ENCODE measurements at places on chromosomes 2 and 18. TPM values are rescaled to one million over a fixed set of nuclear protein-coding genes. Genes with fewer than 3 reads are reported as not detected.

- H3K4me3 ChIP-seq = no peak overlapping the region
- H3K27me3 ChIP-seq = no peaks in the 10 kb centered on the region
- no peaks in the 10 kb centered on the region for H3K36me3 ChIP-seq
- peaks cover 98% of the 10 kb centered on the region for H3K4me1 ChIP-seq
Observed at GRCh38 chr2:222882484-222882928, 21.7 kb downstream of the ACSL3 start.

DNA sequence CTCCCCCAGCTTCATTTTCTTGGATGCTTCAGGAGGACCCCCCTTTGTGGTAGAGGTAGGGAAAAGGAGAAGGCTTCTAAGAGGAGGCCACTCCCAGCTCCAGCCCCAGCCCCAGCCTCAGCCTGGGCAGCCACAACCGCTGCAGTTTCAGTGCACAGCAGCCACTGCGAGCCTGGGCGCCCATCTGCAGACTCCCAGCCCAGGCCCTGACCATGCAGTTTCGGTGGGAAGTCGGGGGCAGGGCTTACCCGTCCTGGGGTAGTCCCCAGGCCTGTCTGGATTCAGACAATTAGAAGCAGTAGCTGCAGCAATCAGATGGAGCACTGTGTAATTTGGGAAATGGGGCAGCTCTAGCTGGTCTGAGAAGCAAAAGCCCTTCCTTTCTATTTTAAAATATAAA lies 28.6 kb downstream of the ITM2C start:
- H3K27ac ChIP-seq = no peak overlapping the region
- no peaks in the 10 kb centered on the region for H3K27me3 ChIP-seq
- no peaks in the 10 kb centered on the region for H3K4me1 ChIP-seq

GRCh38 chr18:6221602-6222014 lies 193.1 kb downstream of the L3MBTL4 start:
- no peak overlapping the region for H3K4me3 ChIP-seq
- H3K4me1 ChIP-seq = no peaks in the 10 kb centered on the region
- DNase-seq = no peak
- H3K36me3 ChIP-seq = no peaks in the 10 kb centered on the region

DNA sequence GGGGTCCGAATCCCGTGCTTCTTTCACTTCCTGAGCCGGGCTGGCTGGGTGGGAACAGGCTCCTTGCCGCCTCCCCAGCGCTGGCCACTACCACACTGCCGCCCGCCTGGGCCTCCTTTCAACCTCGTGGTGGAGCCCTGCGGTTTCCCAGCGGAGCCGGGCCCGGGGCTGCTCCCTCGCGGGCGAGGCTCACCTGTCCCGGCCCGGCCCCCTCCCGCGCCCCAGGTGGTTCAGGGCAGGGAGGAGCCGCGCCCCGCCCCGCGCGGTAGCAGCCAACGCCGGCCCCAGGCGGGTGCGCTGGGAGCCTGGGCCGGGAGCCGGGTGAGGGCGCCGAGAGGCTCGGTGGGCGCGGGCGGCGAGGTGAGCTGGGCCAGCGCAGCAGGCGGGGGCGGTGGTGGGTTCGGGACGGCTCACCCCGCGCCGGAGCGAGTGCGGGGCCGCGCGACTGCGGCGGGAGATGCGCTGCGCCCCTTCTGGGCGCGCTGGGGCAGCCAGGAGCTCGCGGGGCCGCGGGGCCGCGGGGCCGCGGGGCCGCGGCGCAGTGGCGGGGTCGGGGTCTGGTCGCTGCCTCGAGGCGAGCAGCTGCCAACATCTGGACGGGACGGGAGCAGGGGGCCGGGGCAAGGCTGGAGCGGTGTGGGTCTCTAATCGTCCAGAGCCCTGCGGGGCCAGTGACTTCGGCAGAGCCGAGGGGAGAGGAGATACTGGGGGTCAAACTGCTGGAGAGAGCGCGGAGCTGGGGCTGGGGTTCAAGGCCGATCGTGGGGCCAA lies at the start of gene LYPD6B:
Gene LYPD6B (plus strand): TSS at position 258 of the 771 bp plus-strand sequence. CDS start 92,250 bp downstream, outside the sequence.
- no peaks in the 10 kb centered on the region for H3K36me3 ChIP-seq
- H3K27ac ChIP-seq = peak within 1 kb of the TSS; percentile 77
- DNase-seq = peak; percentile 87
- peaks cover 25% of the 10 kb centered on the region for H3K4me1 ChIP-seq
- H3K27me3 ChIP-seq = peaks cover 39% of the 10 kb centered on the region

DNA sequence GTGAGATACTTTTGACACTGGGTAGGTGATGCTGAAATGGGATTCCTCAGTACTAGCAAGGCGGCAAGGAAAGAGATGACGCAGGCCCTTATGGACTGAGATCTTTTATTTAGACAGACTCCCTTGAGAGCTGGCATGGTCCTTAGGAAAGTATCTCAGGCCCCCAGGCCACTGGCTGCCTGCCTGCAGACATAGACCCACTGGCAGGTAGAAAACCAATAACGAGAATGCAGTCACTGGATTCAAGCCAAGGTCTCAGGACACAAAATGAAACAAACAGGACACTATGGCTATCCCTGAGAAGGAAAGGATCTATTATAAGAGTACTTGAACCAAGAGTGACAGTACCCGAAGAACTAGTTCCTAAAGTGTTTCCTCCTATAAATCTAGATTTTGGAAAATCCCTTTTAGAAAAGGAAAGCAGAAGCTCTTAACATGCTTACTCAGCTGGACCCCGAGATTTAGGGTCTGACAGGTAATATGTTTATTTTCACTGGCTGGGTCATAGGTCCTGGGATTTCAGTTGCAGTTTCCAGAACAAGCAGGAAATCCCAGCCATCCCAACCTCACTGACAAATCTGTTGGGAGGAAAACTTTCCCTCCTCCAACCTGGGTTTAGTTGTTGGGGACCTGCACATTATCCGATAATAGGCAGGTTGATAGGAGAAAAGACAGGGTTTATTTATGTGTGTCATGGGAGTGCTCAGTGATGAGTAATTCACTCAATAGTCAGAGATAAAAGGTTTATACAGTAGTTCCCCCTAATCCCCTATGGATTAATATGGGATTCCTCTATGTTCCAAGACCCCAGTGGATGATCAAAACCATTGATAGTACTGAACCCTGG lies 44.5 kb downstream of the COMMD1 start:
- H3K4me1 ChIP-seq = peaks cover 9% of the 10 kb centered on the region
- no peak overlapping the region for H3K27ac ChIP-seq
- H3K27me3 ChIP-seq = no peaks in the 10 kb centered on the region
- no peaks in the 10 kb centered on the region for H3K36me3 ChIP-seq
- DNase-seq = peak; percentile 32

GRCh38 chr2:230825354-230825753 lies 39.4 kb upstream of the ITM2C start:
- H3K27ac ChIP-seq = no peak overlapping the region
- no peak overlapping the region for H3K4me3 ChIP-seq
- H3K36me3 ChIP-seq = peaks cover 22% of the 10 kb centered on the region
- peaks cover 22% of the 10 kb centered on the region for H3K4me1 ChIP-seq

GRCh38 chr2:99975386-99975785 lies 167.0 kb downstream of the AFF3 start:
- H3K4me3 ChIP-seq = no peak overlapping the region
- no peaks in the 10 kb centered on the region for H3K36me3 ChIP-seq
- H3K4me1 ChIP-seq = no peaks in the 10 kb centered on the region
- H3K27me3 ChIP-seq = no peaks in the 10 kb centered on the region
- DNase-seq = no peak
- no peak overlapping the region for H3K27ac ChIP-seq

GRCh38 chr2:128374001-128374710 lies 55.5 kb upstream of the HS6ST1 start:
- H3K4me1 ChIP-seq = peaks cover 32% of the 10 kb centered on the region
- H3K36me3 ChIP-seq = no peaks in the 10 kb centered on the region
- H3K27me3 ChIP-seq = no peaks in the 10 kb centered on the region
- peak overlapping the region; percentile 49 for H3K27ac ChIP-seq

- peak; percentile 59 for DNase-seq
- H3K4me3 ChIP-seq = no peak overlapping the region
- H3K4me1 ChIP-seq = peaks cover 58% of the 10 kb centered on the region
- H3K27ac ChIP-seq = no peak overlapping the region
Observed at GRCh38 chr2:38438883-38439612, 62.0 kb upstream of the ATL2 start.

GRCh38 chr2:227320305-227321094 lies 4.6 kb upstream of the MFF start:
- no peak overlapping the region for H3K27ac ChIP-seq
- no peaks in the 10 kb centered on the region for H3K27me3 ChIP-seq
- no peak overlapping the region for H3K4me3 ChIP-seq
- H3K4me1 ChIP-seq = no peaks in the 10 kb centered on the region
- no peaks in the 10 kb centered on the region for H3K36me3 ChIP-seq
- DNase-seq = no peak

DNA sequence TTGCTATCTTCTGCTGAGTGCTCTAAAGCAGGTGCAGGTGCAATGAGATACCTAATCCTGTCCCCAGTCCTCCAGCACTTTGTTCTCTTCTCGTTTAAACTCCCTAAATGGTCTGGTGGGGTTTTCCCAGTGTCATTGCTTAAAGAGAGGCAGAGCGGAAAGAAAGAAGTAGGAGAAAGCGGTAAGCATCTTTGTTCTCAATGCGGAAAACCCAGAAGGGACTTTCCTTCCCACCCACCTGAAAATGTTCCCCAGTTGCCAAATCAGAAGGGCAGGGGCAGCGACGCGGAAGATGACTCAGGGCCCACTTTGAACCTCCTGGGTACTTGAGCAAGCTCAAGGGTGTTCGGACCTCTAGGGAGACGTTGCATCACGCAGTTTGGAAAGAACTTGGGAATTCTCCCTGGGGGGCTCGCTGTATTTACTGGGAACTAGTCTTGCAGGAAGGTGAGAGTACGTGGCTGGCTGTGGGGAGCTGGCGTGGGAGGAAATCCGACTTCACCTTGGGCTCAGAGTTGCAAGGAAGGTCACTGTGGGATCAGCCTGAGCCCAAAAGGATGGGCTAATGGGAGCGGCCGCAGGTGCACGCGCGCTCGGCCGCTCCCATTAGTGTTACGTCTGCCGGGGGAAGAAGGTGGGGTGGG lies 589 bp upstream of the SGPP2 start:
- no peak for DNase-seq
- H3K27me3 ChIP-seq = no peaks in the 10 kb centered on the region
- H3K27ac ChIP-seq = peak overlapping the region; percentile 85
- H3K4me3 ChIP-seq = peak overlapping the region; percentile 58
- no peaks in the 10 kb centered on the region for H3K36me3 ChIP-seq

- no peaks in the 10 kb centered on the region for H3K27me3 ChIP-seq
- H3K36me3 ChIP-seq = peaks cover 99% of the 10 kb centered on the region
- H3K4me1 ChIP-seq = peaks cover 7% of the 10 kb centered on the region
- no peak overlapping the region for H3K27ac ChIP-seq
- DNase-seq = no peak
Observed at GRCh38 chr2:159226608-159227385, 59.7 kb downstream of the WDSUB1 start.

DNA sequence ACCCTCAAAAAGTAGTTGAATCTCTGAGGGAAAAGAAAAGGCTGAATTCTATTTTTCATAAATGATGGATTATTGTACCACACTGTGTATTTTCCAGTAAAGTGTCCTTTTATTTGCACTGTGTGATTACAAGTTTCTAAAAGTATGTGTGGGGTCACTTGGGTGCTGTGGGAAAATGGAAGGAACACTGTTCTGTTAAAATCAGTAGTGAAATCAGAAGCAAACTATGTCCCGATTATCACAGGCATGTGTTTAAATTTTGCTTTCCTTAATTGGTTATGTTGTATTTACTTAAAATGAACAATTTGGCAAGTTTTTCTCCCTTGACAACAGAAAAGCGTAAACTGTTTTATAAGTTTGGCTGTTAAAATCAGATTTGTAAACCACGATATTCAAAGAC lies 353.1 kb downstream of the ARHGAP15 start:
- no peak overlapping the region for H3K4me3 ChIP-seq
- peak; percentile 71 for DNase-seq
- peak overlapping the region; percentile 41 for H3K27ac ChIP-seq
- no peaks in the 10 kb centered on the region for H3K27me3 ChIP-seq

- no peaks in the 10 kb centered on the region for H3K27me3 ChIP-seq
- DNase-seq = no peak
- H3K27ac ChIP-seq = no peak overlapping the region
- no peak overlapping the region for H3K4me3 ChIP-seq
- H3K36me3 ChIP-seq = no peaks in the 10 kb centered on the region
Observed at GRCh38 chr18:3761266-3761665, 311.3 kb downstream of the TGIF1 start.

- H3K36me3 ChIP-seq = no peaks in the 10 kb centered on the region
- H3K4me1 ChIP-seq = no peaks in the 10 kb centered on the region
- no peak overlapping the region for H3K4me3 ChIP-seq
- H3K27ac ChIP-seq = no peak overlapping the region
Observed at GRCh38 chr18:26002375-26002910, 88.0 kb downstream of the SS18 start.

DNA sequence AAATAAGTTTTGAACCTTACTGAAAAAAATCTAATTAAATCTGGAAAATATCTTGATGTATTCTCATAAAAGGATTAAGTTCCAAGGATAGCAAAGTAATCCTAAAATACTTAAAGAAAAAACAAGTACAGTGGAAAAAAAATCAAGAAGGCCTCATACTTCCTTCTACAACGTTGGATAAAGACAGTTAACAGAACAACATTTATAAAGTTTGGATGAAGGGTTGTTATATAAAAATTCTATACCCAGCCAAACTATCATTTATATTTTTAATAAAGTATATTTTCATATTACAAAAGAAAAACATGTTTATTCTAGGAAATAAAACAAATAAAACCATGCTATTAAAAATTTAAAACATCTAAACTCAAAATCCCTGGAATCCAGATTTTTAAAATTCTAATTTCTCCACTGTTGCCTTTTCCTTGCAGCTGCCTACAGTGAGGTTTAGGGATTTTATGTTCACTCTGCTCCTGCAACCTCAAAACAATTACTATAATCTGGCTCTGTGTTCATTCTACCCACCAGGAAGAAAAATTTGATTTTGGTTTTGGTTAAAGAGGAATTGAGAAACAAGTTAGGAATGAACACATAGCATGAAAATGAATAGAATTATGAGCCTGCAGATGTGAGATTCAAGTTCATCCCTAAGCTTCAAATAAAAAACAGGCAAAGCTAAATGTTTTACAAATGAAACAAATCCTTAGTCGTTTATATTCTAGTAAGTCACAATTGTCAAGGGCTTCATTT lies 142.8 kb downstream of the LPIN1 start:
- no peak for DNase-seq
- no peaks in the 10 kb centered on the region for H3K36me3 ChIP-seq
- H3K4me1 ChIP-seq = no peaks in the 10 kb centered on the region

- no peaks in the 10 kb centered on the region for H3K36me3 ChIP-seq
- DNase-seq = no peak
- no peak overlapping the region for H3K4me3 ChIP-seq
- H3K4me1 ChIP-seq = peaks cover 84% of the 10 kb centered on the region
- H3K27me3 ChIP-seq = no peaks in the 10 kb centered on the region
Observed at GRCh38 chr2:237319086-237319820, 94.7 kb downstream of the COL6A3 start.

DNA sequence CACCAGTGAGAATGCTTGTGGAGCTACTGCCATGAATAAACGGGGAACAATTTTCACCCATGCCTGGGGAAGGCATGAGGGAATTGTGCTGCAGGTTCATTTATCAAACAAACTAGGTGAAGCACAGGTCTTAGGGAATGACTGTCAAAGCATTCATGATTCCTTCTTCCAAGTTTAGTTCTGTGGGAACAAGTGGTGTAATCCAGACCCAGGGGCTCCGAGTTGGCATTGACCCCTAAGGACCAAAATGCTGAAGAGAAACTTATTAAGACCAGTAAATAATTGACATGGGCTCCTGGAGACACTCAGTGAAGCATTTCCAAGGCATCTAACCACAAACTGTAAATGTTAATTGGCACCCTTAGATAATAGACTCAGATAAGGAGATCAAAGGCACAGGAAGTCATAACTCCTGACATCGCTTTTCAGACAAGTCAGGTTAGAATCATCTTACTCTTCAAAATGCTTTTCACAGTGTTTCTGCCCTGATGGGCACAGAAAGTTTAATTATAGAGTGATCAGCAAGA lies 96.9 kb downstream of the SPP2 start:
- no peak for DNase-seq
- H3K27ac ChIP-seq = no peak overlapping the region
- no peaks in the 10 kb centered on the region for H3K36me3 ChIP-seq
- H3K27me3 ChIP-seq = no peaks in the 10 kb centered on the region

Gene OR6B2
- not detected for total RNA-seq

Data from stomach (tissue), 19 donors.